Stimulated activated CD8-positive, alpha-beta memory T cell treated with anti-CD3 and anti-CD28 coated beads, Interleukin-15, amount 100 ng/mL, for 1 hour (primary cell): ENCODE measurements at places on chromosomes 1 and 21.

GRCh38 chr1:165905853-165906252 lies 78.4 kb downstream of the UCK2 start:
- no peak for DNase-seq

GRCh38 chr1:223341121-223341520 lies 22.9 kb downstream of the SUSD4 start:
- no peak for DNase-seq

DNA sequence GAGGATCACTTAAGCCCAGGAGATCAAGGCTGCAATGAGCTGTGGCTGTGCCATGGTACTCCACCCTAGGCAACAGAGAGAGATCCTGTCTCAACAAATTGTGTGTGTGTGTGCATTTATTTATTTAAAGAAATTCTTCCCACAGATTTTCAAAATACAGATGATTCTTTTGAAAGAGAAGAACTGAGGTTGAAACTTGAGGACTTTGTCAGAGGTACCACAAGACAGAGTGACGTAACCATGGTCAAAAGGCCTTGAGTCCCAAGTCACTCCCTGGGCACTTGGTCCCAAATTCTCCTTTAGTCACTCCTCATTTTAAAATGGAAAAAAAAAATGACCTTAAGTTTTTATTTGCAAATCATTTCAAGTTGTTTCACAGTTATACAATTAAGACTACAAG lies 57.4 kb downstream of the TIAM1 start:
- no peak for DNase-seq

GRCh38 chr1:201190624-201191051 lies at the start of gene IGFN1:
IGFN1 (plus strand) TSS chr1:201190824; CDS start chr1:201193294, 2,470 bp downstream.
- no peak for DNase-seq

DNA sequence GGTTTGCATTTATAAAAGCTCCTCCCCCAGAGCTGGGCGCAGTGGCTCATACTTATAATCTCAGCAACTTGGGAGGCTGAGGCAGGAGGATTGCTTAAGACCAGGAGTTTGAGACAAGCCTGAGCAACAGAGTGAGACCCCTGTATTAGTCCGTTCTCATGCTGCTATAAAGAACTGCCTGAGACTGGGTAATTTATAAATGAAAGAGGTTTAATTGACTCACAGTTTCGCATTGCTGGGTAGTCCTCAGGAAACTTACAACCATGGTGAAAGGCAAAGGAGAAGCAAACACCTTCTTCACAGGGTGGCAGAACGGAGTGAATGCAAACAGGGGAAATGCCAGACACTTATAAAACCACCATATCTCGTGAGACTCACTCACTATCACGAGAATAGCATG lies 52.5 kb downstream of the ZNF684 start:
- no peak for DNase-seq

DNA sequence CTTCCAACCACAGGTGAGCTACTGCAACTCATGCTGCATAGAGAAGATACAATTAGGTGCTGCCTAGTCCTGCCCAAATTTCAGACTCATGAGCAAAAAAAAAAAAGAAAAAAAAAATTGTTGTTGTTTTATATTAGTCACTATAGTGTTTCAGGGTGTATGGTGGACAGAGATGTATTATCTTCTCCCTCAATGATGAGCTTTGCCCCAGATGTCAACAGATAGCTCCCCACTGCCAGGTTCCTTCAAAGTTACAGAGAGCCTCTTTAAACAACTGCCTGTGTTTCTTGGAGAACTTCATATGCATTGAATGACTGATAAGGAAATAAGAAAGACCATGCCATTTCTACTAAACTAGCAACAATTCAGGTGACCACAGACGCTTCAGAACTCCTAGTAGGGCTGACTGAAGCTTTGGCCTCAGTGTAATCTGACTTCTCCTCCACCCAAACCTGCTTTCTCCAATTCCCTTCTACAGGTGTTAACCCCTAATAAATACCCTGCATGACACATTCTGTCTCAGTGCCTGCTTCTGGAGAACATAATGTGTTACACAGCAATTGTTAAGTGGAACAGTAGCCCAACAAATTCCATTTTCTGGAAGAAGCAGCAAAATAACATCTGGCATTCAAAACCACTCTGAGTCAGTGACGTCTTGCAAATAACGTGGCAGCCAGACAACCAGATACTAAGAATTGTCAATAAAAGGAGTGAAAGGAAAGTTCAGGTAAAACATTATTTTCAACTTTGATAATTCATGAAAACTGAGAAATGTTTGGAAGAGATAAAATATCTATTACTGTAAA lies 147.7 kb downstream of the CDC42BPA start:
- DNase-seq = no peak

DNA sequence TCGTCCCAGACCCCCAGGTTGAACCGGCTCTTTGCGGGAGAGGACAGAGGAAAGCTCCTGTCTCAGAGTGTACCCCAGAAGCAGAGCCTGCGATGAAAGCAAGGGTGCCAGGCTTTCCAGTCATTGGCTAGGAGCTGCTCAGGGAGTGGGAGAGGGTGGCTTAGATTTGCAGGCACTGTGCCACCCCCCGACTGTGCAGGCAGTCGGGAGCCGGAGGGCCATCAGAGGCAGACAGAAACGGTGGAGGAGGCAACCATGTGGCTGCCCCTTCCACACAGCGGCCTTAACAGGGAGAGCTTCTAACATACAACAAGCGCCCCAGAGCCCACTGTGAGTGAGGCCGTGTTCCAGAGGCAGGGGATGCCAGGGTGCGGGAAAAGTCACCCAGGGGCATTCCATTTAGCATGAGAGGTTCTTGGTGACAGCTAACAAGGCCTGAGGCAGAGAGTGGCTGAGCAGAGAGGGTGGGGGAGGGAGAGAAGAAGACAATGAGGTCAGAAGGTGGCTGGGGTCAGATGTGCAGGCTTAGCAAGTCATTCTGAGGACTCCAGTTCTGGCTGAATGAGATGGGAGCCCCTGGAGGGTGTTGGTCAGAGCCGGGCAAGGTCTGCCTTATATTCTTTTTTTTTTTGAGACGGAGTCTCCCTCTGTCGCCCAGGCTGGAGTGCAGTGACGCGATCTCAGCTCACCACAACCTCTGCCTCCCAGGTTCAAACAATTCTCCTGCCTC lies 9.5 kb upstream of the C1orf167 start:
- DNase-seq = no peak

GRCh38 chr1:68221980-68222373 lies 10.3 kb downstream of the WLS start:
- DNase-seq = no peak
